ENCODE measurements at places on chromosomes 12 and 14. TPM values are rescaled to one million over a fixed set of nuclear protein-coding genes. Genes with fewer than 3 reads are reported as not detected.

Gene PTCSC3
- not detected for total RNA-seq

Gene MANSC4
- not detected for total RNA-seq

Gene RBM19
- 18.6 TPM for total RNA-seq

Gene LRP6
- total RNA-seq: 6.3 TPM

Gene BCAT1
- total RNA-seq: 101 TPM

Gene DYNC1H1
- total RNA-seq: 264 TPM

Gene DIO2
- 3.5 TPM for total RNA-seq

Gene FLVCR2
- not detected for total RNA-seq

Gene SYNDIG1L
- not detected for total RNA-seq

Gene SAMD15
- 4.5 TPM for total RNA-seq

Gene WNT5B
- 58.7 TPM for total RNA-seq

Gene SLC39A5
- total RNA-seq: not detected

Gene KRT72
- total RNA-seq: not detected

Gene LTBP2
- total RNA-seq: 7.6 TPM

Gene CLMN
- 3.5 TPM for total RNA-seq

Gene FGF6
- total RNA-seq: not detected

Gene CCDC175
- total RNA-seq: 0.12 TPM

Gene PDZRN4
- total RNA-seq: not detected

Gene STXBP6
- 2.6 TPM for total RNA-seq

All from Daoy (cell line).